ENCODE measurements at places on chromosomes 1 and 21.

DNA sequence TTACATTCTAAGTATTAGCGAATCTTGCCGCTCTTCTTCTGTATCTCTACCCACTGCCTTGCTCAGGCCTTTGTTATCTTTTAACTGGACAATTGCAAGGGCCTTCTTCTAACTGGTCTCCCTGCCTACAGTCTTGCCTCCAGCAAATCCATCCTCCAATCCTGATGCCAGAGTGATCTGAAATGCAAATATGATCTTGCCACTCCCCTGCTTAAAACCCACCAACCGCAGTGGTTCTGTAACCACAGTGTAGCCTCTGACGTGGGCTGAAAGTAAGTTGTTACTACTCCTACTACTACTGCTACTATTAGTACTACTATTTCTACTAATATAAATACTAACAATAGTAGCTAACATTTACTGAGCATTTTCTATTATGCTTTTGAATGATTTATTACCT lies 12.4 kb downstream of the MOV10 start:
- no peak for DNase-seq

GRCh38 chr1:19089524-19089923 lies 120.5 kb downstream of the UBR4 start:
- DNase-seq: no peak

DNA sequence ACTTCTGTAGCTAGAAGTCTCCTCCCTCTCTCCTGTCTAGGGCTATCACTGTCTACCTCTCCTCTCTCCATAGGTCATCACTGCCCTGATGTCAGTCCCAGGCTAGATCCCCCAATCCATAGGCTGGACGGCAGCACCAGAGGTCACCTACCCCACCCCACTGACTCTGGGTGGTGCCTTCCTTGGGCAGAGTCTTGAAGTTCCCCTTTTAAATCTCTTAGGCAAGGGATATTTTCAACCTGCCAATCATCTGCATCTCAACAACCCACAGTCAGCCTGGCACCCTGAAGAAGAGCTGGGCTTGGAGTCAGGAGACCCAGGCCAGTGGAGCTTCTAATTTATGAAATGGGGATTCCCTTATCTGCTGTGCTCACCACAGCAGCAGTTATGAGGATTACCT lies 13.2 kb downstream of the MYBPH start:
- no peak for DNase-seq

- DNase-seq: no peak
These were observed 71.5 kb downstream of the CLCA4 start for GRCh38 chr1:86618358-86618757.

DNA sequence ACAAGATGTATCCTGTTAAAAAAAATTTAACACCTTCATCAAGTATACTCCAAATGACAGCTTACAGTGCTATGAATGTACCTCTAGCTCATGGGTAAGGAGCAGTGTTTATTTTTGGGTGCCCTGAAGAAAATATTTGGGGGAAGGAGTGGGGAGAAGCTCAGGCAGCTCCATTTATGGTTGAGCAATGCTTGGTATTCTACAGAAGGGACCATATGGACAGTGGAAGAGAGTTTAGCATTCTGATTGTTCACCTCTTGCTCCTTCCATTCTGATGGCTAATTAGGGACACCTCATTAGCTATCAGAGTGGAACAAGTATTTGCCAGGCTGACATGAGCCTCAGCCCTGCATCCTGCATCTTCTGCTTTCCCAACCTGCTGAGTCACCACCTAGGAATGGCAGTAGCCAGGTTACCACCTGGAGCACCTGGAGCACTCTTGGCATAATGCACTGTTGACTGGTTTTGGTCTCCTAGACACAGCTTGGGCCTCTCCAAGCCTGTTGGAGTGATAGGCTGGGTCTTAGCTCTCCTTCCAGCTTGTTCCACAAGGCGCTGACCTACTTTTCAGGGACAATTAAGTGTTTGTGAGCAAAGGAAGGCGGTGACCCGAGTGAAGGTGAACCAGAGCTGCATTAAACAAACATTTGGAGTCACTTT lies 62.0 kb upstream of the MACF1 start:
- no peak for DNase-seq

GRCh38 chr1:55400508-55400907 lies 185.3 kb upstream of the USP24 start:
- DNase-seq: no peak

- no peak for DNase-seq
These were observed 206.8 kb upstream of the PLXNA2 start for GRCh38 chr1:208450958-208451357.

DNA sequence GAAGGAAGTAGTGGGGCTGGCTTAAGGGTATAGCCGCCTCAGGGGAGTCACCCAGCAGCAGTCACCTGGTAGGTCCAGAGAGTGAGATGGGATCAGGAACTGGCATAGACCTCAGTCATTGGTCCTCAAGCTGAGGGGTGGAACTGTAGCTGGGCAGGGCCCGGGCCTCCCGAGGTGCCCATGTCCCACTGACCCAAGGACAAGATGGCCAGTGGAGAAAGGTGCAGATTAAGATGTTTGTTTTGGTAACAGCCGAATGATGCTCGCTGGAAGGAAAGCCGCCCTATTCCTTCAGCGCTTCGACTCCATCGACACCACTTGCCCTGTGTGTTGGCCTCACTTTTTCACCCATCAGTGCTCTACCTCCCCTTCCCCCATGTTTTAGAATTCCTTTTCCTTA lies 16.4 kb downstream of the COL9A2 start:
- DNase-seq: no peak

GRCh38 chr1:55048453-55049270 lies 9.3 kb downstream of the PCSK9 start:
- DNase-seq: no peak

DNA sequence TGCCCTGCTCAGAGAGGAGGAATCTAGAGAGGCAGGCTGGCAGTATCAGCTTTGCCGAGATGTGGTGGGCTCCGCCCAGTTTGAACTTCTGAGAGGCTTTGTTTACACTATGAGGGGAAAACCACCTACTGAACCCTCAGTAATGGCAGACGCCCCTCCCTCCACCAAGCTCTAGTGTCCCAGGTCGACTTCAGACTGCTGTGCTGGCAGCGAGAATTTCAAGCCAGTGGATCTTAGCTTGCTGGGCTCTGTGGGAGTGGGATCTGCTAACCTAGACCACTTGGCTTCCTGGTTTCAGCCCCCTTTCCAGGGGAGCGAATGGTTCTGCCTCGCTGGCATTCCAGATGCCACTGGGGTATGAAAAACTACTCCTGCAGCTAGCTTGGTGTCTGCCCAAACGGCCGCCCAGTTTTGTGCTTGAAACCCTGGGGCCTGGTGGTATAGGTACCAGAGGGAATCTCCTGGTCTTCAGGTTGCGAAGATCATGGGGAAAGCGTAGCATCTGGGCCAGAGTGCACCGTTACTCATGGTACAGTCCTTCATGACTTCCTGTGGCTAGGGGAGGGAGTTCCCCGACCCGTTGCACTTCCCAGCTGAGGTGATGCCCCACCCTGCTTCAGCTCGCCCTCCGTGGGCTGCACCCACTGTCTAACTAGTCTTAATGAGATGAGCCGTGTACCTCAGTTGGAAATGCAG lies 43.6 kb downstream of the C21orf91 start:
- peak; percentile 76 for DNase-seq

DNA sequence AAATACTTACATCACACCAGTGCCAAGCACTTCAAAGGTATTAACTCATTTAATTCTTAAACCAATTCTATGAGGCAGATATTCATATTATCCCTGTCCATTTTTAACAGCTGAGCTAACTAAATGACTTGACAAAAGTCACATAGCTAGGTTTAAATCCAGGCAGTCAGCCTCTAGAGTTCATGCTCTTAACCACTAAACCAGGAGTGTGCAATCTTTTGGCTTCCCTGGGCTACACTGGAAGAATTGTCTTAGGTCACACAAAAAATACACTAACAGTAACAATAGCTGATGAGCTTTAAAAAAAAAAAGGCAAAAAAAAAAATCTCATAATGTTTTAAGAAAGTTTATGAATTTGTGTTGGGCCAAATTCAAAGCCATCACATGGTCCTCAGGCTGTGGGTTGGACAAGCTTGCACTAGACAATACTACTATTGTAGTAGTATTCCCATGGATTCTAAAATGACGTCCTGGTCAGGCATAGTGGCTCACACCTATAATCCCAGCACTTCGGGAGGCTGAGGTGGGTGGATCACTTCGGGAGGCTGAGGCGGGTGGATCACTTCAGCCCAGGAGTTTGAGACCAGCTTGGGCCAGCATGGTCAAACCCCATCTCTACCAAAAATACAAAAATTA lies 10.0 kb downstream of the UBR4 start:
- DNase-seq: no peak

DNA sequence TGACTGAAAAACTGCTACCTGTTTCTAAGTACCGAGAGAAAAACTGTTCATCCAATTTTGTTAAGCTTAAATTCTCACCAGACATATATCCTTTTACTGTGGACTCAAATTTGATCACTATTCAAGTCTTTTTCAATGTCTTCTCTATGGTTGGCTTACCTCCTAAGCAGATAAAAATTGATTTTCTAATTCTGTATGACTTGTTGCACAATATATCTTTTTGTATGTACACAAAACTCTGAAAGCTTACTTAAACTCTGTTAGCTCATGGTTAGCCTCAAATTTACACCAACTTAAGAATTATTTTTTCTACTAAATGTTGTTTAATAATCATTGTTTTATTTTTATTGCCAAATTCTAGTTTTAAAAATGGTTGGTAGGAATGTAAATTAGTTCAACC lies 715.4 kb downstream of the LTN1 start:
- DNase-seq: no peak

DNA sequence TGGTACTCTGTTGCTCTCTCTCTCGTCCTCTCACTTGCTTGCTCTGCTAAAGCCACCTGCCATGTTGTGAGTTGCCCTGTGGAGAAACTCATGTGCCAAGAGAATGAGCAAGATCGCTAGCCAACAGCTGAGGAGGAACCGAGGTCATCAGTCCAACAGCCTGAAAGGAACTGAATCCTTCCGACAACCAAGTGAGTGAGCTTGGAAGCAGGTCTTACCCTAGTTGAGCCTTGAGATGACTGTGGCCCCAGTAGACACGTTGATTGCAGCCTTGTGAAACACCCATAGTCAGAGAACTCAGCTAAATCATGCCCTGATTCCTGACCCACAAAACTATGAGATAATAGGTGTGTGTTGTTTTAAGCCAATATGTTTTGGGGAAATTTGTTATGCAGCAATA lies 48.1 kb upstream of the BACH1 start:
- DNase-seq: no peak

DNA sequence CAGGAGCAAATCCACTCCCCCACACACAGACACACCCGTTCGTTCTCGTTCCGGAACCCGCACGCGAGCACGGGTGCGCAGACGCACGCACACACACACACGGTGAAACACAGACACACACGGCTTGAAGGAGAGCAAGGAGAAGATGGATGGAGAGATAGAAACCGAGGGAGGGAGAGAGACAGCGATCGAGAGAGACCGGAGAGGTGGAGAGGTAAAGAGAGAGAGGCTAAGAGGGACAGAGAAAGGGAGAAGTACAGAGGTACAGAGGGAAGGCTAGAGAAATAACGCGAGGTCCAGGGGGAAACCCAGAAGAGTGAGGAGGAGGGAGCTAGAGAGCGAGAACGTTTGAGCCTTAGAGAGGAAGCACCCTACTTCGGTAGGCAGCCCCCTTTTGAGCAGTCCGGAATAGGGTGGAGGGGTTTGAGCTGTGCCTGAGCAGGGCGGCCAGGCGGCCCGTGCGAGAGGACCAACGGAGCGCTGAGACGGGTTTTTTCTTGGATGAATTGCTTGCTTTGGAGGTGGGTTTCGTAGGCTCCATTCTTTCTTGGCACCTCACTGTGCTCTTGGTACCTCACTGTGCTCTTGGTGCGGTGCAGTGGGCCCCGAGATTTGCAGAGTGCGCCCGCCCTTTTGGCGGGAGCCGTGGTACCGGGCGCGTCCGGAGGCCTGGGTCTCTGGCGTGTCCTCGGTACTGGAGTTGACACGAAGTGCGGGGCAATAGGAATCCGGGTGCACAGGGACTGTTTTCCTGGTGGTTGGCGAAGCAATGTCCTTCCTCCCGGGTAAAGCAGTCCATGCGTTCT lies 88.4 kb upstream of the RHOU start:
- peak; percentile 65 for DNase-seq

DNA sequence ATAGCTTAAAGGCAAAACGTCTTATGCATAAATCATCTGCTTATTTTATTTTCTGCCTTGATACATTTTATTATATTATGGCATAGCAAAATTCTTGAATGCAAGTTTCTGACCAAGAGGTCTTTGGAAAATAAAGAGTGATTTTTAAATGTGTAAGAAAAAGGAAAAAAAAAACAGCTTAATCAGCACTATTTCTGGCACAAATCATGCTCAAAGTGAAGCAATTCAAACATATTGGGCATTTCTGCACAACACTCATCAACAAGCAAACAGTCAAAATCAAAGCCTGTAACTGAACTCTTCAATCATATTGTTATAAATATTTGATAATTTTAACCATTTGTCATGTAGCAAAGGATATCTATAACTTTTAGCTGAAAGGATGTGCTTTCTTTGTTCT lies 250.9 kb downstream of the PTPRC start:
- DNase-seq: no peak

- no peak for DNase-seq
These were observed 64.3 kb downstream of the FYB2 start for GRCh38 chr1:56754708-56755479.

- DNase-seq: no peak
These were observed 122.7 kb downstream of the HMGB4 start for GRCh38 chr1:33986390-33987095.

Measured in GM06990 (cell line).